NCI-H526 (cell line): ENCODE measurements at places on chromosomes 2 and 18.

GRCh38 chr2:215535125-215535668 is 99.3 kb upstream of the FN1 start:
- peak; percentile 31 for DNase-seq

GRCh38 chr2:162155093-162155492 is 3.0 kb upstream of the GCG start:
- no peak for DNase-seq

GRCh38 chr2:53252115-53252514 is 515.5 kb upstream of the CHAC2 start:
- DNase-seq, result peak; percentile 80

- no peak for DNase-seq
Observed at GRCh38 chr2:144165599-144166250, 354.2 kb downstream of the ZEB2 start.

GRCh38 chr2:1755436-1756191 is 11.3 kb upstream of the PXDN start:
- no peak for DNase-seq

- DNase-seq, result no peak
Observed at GRCh38 chr2:39524756-39525635, 87.9 kb upstream of the MAP4K3 start.

DNA sequence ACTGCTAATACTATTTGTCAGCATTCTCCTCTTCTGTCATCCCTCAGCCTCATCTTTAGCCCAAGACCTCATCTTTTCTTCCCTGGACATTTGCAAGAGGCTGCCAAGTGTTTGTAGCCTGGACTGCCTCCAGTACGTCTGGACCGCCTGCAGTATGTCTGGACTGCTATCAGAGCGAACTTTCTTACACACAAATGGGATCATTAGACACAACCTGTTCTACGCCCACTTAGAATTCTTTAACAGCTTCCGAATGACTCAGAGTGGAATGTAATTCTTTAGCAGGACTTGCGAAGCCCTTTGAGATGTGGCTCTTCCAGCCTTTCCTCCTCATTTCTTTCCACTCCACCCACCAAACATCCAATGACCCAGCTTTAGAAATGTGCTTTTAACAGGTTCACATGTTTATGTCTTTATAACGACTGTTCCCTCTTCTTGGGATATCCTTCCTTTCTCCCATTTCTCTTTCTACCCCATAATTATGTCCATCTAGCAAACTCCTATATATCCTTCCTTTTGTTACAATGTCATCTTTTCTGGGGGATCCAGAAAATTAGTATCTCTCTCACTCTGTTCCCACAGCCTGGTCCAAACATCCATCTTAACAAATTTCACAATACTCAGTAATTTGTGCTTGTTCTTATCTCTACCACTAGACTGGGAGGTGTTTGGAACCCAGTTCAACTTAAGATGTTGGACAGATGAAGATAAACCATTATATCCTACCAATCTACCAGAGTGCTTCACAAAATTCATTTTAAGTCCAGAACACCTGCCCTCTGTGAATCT is 171.3 kb upstream of the PGAP1 start:
- DNase-seq, result no peak

DNA sequence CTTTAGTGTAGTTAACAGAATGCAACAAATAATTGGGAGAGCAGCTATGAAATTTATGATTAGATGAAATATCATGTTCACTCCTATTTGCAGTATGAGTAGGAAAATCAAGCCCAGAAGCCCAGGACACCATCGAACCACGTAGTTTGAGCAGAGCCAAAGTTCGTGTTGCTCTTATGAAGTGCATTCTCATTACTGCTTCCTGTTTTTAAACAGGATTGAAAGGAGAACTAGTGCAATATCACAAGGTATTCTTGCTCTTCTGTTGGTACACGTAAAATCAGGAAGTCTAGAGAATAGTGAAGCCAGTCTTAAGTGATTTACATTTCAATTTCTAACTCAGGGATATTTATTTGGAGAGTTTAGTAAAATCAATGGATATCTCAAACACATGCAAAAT is 21.1 kb downstream of the ARHGAP15 start:
- no peak for DNase-seq

GRCh38 chr2:10471046-10471571 is 23.0 kb upstream of the ODC1 start:
- DNase-seq, result no peak

DNA sequence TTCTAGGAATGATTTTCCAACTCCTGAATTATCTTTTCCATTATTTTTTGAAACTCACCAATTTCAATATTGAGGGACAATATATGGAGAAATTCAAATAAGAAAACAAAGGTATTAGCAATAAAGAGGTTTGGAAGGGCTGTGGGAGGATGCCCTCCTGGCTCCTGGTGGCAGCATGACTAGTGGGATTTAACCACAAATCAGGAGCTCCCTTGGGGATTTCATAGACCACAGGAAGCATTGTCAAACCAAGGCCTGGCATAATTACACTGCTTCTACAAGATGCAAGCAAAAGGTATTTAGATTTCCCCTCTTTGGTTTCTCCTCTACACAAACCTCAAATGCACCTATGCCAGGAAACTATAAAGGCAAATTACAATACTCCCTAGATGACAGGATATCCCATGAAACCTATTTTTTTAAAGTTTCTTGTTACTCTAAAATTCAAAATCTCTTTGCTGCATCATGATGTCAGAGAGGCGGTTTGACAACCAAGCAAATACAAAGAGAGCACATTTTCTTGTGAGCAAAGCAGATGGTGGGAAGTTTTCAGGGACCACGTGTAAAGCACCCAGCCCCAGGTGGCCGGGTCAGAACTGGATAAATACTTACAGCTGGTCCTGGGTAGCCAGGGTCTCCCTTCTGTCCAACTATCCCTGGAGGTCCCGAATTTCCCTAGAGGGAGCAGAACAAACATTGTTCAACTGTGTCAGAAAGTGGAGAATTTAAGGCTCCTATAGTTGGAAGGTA is 67.9 kb downstream of the COL6A3 start:
- peak; percentile 16 for DNase-seq

DNA sequence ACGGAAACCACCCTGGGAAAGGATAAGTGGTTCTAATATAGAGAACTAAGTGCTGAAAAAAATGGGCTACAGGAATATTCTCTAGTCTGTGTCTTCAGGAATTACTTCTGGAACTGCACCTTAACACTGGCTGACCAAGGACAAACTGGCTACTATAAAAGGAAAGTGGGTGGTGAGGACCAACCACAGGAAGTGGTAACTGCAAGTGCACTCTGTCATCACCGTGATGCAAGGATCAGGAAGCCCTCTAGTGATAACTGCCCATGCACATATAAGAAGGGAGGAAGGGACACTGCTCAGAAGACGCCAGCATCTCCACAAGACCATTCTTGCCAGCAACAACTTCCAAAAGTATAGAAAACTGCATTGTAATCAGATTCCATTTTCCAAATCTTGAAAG is 424.4 kb upstream of the RGPD4 start:
- no peak for DNase-seq

- no peak for DNase-seq
Observed at GRCh38 chr2:175312137-175312536, 130.6 kb upstream of the ATP5MC3 start.

DNA sequence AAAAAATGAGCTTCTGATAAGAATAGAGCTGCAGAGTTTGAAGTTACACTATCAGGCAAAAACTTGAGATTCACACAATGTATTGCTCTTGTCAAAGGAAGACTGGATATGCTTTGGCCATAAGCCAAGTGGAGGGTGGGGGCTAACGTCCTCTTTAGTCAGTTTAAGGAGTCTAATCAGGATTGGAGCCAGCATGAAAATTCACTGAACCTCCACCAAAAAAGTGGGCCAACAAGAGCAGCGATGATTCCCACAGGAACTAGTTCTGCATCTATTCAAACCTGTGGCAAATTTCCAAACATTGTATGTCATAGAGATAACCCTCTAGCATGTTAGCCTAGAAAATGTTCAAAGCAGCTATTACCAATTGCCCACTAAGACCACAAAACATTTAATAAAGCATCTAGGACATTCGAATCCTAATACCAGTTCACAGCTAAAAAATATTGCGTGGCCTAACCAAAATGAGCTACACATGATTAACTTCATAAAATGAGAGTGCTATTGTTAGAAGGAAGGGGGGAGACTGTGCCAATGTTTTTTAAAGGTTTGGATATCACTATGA is 43.5 kb upstream of the TMEM247 start:
- no peak for DNase-seq

GRCh38 chr2:228867406-228867805 is 403.7 kb downstream of the PID1 start:
- DNase-seq, result no peak

DNA sequence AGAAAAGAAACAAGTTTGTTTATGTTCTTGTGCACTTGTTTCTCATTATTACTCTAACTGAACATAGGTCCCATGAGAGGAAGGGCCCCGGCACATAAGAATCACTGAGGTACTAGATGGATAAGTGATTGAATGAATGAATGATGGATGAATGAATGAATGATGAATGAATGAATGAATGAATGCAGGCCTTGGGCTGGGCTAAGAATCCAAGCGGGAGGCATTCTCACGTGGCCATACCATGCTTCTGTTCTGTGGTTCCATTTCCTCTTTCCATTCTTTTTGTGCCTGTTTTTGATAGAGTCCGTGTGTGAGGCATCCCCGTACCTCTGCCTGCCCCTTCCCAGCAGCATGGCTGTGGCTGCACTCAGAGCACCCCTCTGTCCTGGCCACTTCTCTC is 94.8 kb downstream of the SH3BP4 start:
- no peak for DNase-seq

GRCh38 chr2:96556441-96557330 is 20.1 kb downstream of the ARID5A start:
- DNase-seq, result no peak

- DNase-seq, result no peak
Observed at GRCh38 chr18:78607221-78607620, 372.4 kb upstream of the SALL3 start.

DNA sequence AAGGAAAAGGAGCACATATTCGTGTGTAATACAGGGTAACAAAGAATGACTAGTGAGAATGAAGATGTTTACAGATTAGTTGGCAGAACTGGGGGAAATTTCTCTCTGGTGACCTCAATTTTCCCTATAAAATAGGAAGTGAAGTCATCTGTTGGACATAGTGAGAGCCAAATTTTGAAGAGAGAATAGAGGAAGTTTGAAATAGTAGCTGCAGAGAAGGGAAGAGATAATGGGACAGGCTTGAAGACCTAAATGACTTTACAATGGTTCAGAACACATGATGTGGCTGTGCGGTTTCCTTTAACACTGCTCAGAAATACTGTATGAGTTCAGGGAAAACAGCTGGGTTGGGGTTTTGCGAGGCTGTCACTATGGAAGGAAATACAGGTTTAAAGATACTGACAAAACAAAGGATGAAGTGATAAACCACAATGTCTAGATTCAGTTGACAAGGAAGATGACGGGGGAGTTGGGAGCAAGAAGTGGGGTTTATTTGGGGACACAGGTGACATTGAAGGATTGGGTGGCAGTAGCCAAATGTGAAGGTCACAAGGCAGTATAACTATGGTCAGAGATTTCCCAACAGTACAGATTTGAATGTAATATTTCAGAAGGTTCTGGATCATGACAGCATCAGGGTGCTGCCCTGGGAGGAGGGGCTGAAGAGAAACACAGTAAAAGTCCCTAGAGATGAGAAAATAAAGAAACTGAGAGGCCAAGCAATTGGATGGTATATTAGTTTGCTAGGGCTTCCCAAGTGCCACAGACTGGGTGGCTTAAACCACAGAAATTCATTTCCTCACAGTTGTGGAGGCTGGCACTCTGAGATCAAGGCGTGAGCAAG is 82.6 kb upstream of the TANK start:
- DNase-seq, result no peak
